ENCODE measurements at places on chromosomes 16 and 17.
A peak's percentile ranks its signal among the peaks of the same experiment; 100 is the strongest.

DNA sequence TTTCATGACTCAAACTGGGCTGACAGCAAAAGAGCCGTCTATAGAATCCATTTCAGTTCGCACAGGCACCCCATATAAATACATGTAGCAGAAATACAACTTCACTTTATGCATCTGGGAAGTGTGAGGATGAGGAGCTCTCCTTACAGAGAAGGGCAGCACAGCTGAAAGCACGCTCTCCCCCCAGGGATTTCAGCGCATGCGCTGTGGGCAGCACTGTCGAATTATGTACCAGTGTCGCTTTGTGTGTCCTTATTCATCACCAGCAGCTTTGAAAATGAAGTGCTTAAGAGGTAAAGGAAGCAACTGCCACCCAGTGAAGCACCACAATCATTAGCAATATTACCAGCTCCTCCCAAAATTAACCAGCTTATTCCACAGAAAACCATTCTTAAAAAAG is 39.9 kb downstream of the CEP95 start:
- DNase-seq = no peak

GRCh38 chr17:17033466-17033865 is 8.8 kb upstream of the MPRIP start:
- no peak for DNase-seq

DNA sequence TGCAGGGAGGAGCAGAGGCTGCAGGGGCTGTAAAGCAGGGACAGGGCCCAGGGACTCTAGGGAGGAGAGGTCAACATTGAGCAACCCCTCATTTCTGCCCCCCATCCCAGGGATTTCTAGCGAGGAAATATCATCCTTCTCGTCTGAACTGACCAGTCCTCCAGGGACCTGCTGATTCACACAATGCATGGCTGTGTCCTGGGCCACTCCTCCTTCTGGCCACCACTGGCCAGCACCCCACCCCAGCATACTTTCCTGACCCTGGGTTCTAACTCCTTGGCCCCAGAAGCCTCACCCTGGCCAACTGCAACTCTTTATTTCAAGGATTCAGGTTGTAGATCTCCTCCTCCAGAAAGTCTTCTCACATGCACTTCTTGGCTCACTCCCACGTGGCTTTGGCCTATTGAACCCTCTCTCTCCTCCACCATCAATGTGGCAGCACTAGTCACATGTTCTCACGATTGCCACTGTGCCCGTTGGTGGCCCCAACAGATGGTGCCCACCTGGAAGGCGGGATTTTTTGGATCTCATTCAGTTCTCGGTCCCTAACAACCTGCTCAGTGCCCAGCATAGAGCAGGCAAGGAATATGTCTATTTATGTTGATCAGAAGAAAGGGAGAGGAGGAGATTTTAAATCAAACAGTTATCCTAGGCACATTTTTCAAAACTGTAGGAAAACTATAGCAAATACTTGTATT is 41.5 kb downstream of the CUEDC1 start:
- no peak for DNase-seq

GRCh38 chr17:42676424-42677011 is at the start of gene PLEKHH3:
Gene PLEKHH3, minus strand, starts transcription at chr17:42676994. Its CDS starts 431 bp downstream, at chr17:42676563.
- no peak for DNase-seq

GRCh38 chr16:55297062-55297909 is 26.7 kb upstream of the IRX6 start:
- peak; percentile 74 for DNase-seq

Data from urothelium cell line (cell line).